ENCODE measurements at places on chromosomes 6 and 20. TPM values are rescaled to one million over a fixed set of nuclear protein-coding genes. Genes with fewer than 3 reads are reported as not detected.
A peak's percentile ranks its signal among the peaks of the same experiment; 100 is the strongest.

The C6orf15 gene
- total RNA-seq = not detected

The GTF3C6 gene
- total RNA-seq = 67.9 TPM

The HDGFL1 gene
- not detected for total RNA-seq

The MEP1A gene
- not detected for total RNA-seq

The GNMT gene
- 0.55 TPM for total RNA-seq

The ARID1B gene
- 65.5 TPM for total RNA-seq

DNA sequence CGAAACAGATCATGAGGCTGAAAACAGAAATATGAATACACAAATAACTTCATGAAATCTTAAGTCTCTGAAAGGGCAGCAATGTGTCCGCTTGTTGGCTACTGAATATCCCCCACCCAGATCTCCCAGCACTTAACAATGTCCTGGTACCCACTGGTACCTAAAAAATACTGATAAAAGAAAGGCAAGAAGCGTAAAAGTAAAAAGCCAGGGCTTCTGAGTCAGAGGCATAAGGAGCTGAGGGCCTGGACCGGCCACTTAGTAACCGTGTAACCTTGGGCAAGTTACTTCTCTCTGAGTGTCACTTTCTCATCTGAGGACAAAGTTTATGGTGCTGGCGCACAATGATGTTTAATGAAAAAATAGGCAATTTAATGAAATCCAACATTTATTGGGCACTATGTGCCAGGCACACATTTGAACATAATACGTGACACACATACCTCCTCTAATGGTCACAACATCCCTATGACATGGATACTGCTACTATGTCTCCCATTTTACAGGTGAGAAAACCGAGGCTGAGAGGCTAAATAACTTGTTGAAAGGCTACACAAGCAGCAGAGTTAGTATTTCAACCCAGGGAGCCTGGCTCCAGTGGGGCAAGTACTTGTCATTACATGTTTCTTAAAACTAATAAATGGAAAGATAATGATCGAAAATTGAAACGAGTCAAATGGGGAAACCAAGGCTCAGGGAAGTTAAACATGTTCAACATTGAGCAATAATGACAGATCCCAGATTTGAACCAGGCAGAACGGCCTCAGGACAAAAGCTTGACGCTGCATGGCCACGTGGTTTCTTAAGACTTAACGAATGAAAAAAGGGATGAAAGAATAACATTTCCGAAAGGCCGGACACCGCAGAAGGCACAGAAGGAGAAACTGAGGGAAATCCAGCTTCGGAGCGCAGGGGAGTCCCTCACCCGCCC is 828 bp downstream of the TP53RK start:
- H3K4me1 ChIP-seq = peaks cover 7% of the 10 kb centered on the region
- peak overlapping the region; percentile 94 for H3K27ac ChIP-seq
- H3K36me3 ChIP-seq = peaks cover 6% of the 10 kb centered on the region
- peak overlapping the region; percentile 69 for H3K4me3 ChIP-seq
- DNase-seq = peak; percentile 63

GRCh38 chr6:150749091-150749670 is 116.3 kb upstream of the MTHFD1L start:
- H3K4me1 ChIP-seq = no peaks in the 10 kb centered on the region
- H3K36me3 ChIP-seq = no peaks in the 10 kb centered on the region
- H3K4me3 ChIP-seq = no peak overlapping the region
- DNase-seq = no peak

GRCh38 chr6:27872642-27873020 is 39.6 kb downstream of the OR2B2 start:
- peaks cover 4% of the 10 kb centered on the region for H3K4me1 ChIP-seq
- peak overlapping the region; percentile 95 for H3K27ac ChIP-seq
- DNase-seq = no peak
- H3K27me3 ChIP-seq = peaks cover 11% of the 10 kb centered on the region
- H3K4me3 ChIP-seq = peak overlapping the region; percentile 11

GRCh38 chr6:138592749-138593123 is 93.4 kb upstream of the NHSL1 start:
- peak overlapping the region; percentile 68 for H3K27ac ChIP-seq
- DNase-seq = no peak
- no peaks in the 10 kb centered on the region for H3K27me3 ChIP-seq
- no peaks in the 10 kb centered on the region for H3K36me3 ChIP-seq
- H3K4me1 ChIP-seq = peaks cover 6% of the 10 kb centered on the region

DNA sequence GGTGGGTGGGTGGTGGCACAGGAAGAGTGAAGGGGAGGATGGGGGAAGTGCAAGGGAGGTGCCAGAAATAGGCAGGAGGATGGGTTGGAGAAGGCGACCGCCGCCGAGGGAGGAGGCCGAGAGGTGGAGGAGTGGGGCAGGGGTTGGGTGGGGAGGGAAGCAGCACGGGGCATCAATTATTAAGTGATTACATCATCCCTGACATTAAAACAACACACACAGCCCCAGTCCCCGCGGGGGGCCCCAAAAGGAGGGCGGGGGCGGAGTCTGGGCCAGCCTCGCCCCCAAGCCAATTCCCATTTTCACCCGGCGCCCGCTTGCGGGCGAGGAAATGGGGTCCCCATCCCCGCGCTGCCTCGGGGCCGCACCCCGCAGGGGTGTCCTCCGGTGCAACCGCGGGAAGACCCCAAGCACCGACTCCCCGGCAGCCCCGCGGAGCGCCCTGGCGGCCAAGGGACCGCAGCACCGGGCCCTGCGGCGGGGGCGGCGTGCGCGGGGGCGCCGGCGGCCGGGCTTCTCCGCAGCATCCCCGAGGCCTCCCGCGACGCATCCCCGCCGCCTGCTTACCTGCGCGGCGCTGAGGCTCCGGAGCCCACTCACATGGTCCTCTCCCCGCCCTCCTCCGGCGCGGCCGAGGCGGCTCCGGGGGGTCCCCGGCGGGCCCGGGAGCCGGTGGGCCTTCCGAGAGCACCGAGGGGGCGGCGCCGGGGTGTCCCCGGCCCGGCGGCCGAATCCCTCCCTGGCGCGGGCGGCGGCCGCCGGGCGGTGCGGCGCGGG is 663 bp downstream of the FYN start:
- H3K36me3 ChIP-seq = no peaks in the 10 kb centered on the region
- H3K4me1 ChIP-seq = peaks cover 9% of the 10 kb centered on the region
- H3K27me3 ChIP-seq = peaks cover 19% of the 10 kb centered on the region
- H3K4me3 ChIP-seq = peak overlapping the region; percentile 76
- DNase-seq = peak; percentile 24

DNA sequence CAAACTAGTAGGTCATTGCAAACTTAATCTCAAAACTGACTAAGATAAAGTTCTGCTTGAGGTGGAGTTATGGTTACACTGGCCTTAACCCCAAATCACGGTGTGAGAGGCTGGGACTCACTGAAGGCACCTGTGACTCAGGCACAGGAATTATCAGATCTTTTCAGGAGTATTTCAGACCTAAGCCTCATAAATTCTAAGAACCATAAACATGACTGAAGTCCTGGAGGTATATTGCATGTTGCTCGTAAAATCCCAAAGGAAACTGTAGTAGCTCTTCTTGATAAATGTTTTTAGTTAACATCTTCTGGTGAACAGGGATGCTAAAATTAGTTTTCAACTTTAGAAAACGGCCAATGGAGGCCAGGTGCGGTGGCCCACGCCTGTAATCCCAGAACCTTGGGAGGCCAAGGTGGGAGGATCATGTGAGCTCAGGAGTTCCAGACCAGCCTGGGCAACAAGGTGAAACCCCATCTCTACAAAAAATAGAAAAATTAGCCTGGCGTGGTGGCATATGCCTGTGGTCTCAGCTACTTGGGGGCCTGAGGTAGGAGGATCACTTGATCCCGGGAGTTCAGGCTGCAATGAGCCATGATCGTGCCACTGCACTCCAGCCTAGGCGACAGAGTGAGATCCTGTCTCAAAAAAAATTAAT is 36.5 kb downstream of the DZANK1 start:
- H3K36me3 ChIP-seq = no peaks in the 10 kb centered on the region
- H3K27ac ChIP-seq = no peak overlapping the region
- DNase-seq = no peak
- H3K4me3 ChIP-seq = no peak overlapping the region
- no peaks in the 10 kb centered on the region for H3K4me1 ChIP-seq

DNA sequence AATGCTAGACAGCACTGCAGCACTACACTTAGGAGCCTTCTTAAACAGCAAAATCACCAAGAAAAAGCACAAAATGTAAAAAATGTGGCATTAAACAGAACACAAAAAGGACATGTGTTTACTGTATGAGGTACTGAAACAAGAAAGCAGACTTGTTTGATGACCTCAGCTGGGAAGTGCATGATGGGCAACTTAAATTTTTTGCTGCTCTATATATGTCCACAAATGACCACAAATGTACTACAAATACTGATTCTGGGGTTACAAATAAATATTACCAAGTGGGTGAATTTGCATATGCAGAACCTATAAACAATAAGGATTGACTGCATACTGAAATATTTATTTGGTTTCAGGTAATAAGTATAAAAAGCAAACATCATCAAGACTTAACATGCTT is 13.1 kb downstream of the RAB23 start:
- DNase-seq = no peak
- H3K4me1 ChIP-seq = no peaks in the 10 kb centered on the region
- no peak overlapping the region for H3K27ac ChIP-seq
- no peaks in the 10 kb centered on the region for H3K36me3 ChIP-seq
- H3K27me3 ChIP-seq = no peaks in the 10 kb centered on the region

- no peaks in the 10 kb centered on the region for H3K4me1 ChIP-seq
- no peak overlapping the region for H3K4me3 ChIP-seq
- H3K27ac ChIP-seq = no peak overlapping the region
- DNase-seq = no peak
Measured at GRCh38 chr6:129248946-129249345, 366.0 kb downstream of the LAMA2 start.

GRCh38 chr6:149651056-149651455 is 2.5 kb upstream of the KATNA1 start:
- no peak overlapping the region for H3K4me3 ChIP-seq
- H3K4me1 ChIP-seq = peaks cover 11% of the 10 kb centered on the region
- no peak overlapping the region for H3K27ac ChIP-seq
- no peak for DNase-seq
- H3K27me3 ChIP-seq = no peaks in the 10 kb centered on the region
- no peaks in the 10 kb centered on the region for H3K36me3 ChIP-seq

- no peaks in the 10 kb centered on the region for H3K27me3 ChIP-seq
- no peak for DNase-seq
- no peaks in the 10 kb centered on the region for H3K4me1 ChIP-seq
- no peak overlapping the region for H3K4me3 ChIP-seq
- no peaks in the 10 kb centered on the region for H3K36me3 ChIP-seq
- H3K27ac ChIP-seq = no peak overlapping the region
Measured at GRCh38 chr6:142275236-142276006, 26.4 kb upstream of the ADGRG6 start.

- DNase-seq = no peak
- no peak overlapping the region for H3K4me3 ChIP-seq
- no peaks in the 10 kb centered on the region for H3K27me3 ChIP-seq
- H3K36me3 ChIP-seq = no peaks in the 10 kb centered on the region
- no peak overlapping the region for H3K27ac ChIP-seq
Measured at GRCh38 chr6:132357120-132357519, 44.2 kb downstream of the MOXD1 start.

DNA sequence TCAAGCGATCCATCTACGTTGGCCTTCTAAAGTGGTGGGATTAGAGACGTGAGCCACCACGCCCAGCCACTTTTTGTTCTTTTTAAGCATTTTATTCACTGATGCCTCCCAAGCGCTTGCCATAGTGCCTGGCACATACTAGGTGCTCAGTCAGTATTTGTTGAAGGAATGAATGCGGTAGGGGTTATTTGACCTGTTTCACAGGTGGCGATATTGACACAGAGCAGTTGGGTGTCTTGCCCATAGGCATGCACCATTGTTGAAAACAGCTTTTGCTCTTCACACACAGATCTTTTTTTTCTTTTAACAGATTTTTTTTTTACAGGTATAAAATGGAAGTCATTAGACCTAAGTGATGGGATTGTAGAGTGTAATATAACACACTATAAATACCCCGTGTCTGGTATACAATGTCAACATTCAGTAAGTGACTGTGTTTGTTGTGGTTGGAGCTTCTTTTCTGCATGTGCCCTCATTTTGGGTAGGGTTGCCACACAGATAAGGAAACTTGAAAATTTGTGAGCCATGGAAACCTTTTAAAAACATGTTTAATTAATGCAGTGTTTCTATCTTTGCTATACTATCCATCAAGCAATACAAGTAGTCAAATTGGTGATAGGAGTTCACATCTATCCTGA is 24.8 kb downstream of the RREB1 start:
- DNase-seq = no peak
- H3K27me3 ChIP-seq = no peaks in the 10 kb centered on the region
- no peak overlapping the region for H3K4me3 ChIP-seq
- no peak overlapping the region for H3K27ac ChIP-seq
- H3K4me1 ChIP-seq = peaks cover 9% of the 10 kb centered on the region
- H3K36me3 ChIP-seq = no peaks in the 10 kb centered on the region

DNA sequence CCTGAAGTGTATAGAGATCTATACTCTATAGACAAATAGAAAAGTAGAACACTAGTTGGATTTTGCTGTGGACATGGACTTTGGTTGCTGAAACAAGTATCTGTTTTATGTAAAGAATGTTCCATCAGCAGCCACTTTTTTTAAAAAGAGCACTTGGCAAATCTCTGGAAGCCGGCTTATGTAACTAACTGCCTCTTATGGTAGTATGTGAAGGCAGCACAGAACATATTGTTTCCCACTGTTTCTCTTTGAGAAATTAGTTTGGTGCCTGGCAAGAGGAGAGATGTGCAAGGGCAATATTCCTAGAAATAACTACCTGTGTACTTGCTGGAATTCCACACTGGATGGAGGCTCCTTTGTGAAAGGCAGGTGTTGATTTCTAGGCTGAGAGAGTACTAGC is 242.3 kb upstream of the PREP start:
- H3K4me3 ChIP-seq = no peak overlapping the region
- H3K4me1 ChIP-seq = no peaks in the 10 kb centered on the region
- no peak for DNase-seq
- no peak overlapping the region for H3K27ac ChIP-seq
- no peaks in the 10 kb centered on the region for H3K27me3 ChIP-seq

DNA sequence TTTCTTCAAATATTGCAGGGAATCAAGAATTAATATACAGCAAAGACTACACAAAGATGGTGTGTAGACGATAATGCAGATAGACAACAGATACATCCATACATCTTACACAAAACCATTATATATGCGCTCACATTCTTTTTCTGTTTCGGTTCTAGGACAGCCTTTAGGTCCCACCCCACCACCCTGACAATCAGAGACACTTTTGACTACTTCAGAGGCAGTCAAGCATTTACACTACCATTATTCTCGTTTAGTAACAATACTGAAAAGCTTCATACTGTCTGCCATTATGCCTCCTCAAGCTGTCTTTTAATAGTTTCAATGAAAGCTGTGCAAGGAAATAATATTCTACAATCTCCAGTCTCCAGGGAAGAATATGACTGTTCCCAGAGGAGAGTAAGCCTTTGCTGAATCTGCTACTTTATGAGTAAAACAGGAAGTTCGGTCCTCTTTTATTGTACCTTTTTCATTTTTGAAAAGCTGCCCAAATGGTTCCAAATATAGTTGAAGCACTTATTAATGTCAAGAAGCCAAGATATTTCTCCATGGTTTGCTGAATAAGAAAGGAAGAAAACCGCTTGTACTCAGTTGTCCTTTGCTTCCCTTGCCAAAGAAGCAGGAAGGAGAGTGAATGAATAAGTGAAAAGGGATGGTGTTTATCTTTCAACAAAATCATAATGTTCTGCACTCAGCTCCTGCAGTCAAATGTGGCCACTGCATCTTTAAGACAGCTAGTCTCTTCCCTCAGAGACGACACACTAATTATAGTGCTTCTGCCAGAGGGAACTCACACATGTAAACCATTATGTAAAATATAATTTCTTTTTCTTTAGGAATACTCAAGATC is 468.3 kb downstream of the CDC5L start:
- DNase-seq = no peak
- H3K4me1 ChIP-seq = peaks cover 27% of the 10 kb centered on the region
- H3K27me3 ChIP-seq = no peaks in the 10 kb centered on the region
- no peaks in the 10 kb centered on the region for H3K36me3 ChIP-seq

All from adrenal gland (tissue), 19 donors.